ENCODE measurements at places on chromosomes 4 and X. TPM values are rescaled to one million over a fixed set of nuclear protein-coding genes. Genes with fewer than 3 reads are reported as not detected.

Gene MAGEA10
- not detected for total RNA-seq

Gene PLK4
- total RNA-seq = 15.6 TPM

Gene IL2RG
- total RNA-seq = not detected

Gene MAP7D2
- total RNA-seq = 0.15 TPM

Gene EDA
- total RNA-seq = 0.97 TPM

Gene PCDH10
- 31.3 TPM for total RNA-seq

Gene DCAF4L1
- total RNA-seq = under 0.01 TPM

Gene ZNF157
- total RNA-seq = not detected

Gene ENOX2
- total RNA-seq = 9.7 TPM

Gene MAGEB17
- not detected for total RNA-seq

Gene RTL9
- total RNA-seq = not detected

Gene SPARCL1
- 0.32 TPM for total RNA-seq

Gene BANK1
- total RNA-seq = under 0.01 TPM

Gene PABPC5
- total RNA-seq = 1.2 TPM

Gene AFF2
- not detected for total RNA-seq

Gene KIAA1210
- not detected for total RNA-seq

All from epithelial cell of umbilical artery (primary cell).